Glutamatergic neuron (in vitro differentiated cells): ENCODE measurements at places on chromosomes 5 and 9. TPM values are rescaled to one million over a fixed set of nuclear protein-coding genes. Genes with fewer than 3 reads are reported as not detected.
A peak's percentile ranks its signal among the peaks of the same experiment; 100 is the strongest.

Gene ROPN1L
- total RNA-seq = not detected

Gene FAM151B
- 0.29 TPM for total RNA-seq

Gene CEP120
- total RNA-seq = 8.2 TPM

Gene INIP
- 17.6 TPM for total RNA-seq

Gene ACSL6
- 8.1 TPM for total RNA-seq

Gene FAM153A
- not detected for total RNA-seq

Gene IARS1
- 160 TPM for total RNA-seq

Gene C5orf58
- not detected for total RNA-seq

- H3K27me3 ChIP-seq = peaks cover 2% of the 10 kb centered on the region
- no peak overlapping the region for H3K4me3 ChIP-seq
- H3K27ac ChIP-seq = peak overlapping the region; percentile 50
- no peaks in the 10 kb centered on the region for H3K36me3 ChIP-seq
- peaks cover 42% of the 10 kb centered on the region for H3K4me1 ChIP-seq
- no peak for DNase-seq
Observed at GRCh38 chr5:122400341-122400740, 88.3 kb downstream of the SNCAIP start.

DNA sequence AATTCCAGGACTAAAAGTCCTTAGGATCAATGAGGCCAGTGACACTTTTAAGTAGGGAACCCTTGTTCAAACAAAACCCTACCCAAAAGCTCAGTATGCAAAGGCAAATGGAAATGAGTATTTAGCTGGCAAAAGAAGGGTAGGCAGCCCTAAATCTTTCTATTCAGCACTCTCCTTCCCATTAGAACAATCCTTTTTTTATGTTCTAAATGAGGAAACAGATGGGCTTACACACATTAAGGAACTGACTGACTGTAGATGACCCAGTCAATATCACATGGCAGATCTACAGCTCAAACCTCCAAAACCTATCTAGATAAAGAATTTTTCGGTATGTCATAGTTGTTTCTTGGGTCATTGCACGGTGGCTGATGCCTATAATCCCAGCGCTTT, 7.2 kb downstream of the CSNK1A1 start:
- H3K27ac ChIP-seq = no peak overlapping the region
- DNase-seq = no peak
- no peaks in the 10 kb centered on the region for H3K36me3 ChIP-seq
- H3K27me3 ChIP-seq = no peaks in the 10 kb centered on the region
- H3K4me3 ChIP-seq = no peak overlapping the region

- DNase-seq = no peak
- H3K27me3 ChIP-seq = no peaks in the 10 kb centered on the region
- no peaks in the 10 kb centered on the region for H3K36me3 ChIP-seq
- no peaks in the 10 kb centered on the region for H3K4me1 ChIP-seq
Observed at GRCh38 chr5:89346573-89346972, 463.6 kb upstream of the MEF2C start.

- H3K27ac ChIP-seq = no peak overlapping the region
- peaks cover 13% of the 10 kb centered on the region for H3K27me3 ChIP-seq
- peaks cover 4% of the 10 kb centered on the region for H3K4me1 ChIP-seq
- H3K36me3 ChIP-seq = peaks cover 21% of the 10 kb centered on the region
- DNase-seq = no peak
Observed at GRCh38 chr5:1448511-1449011, 3.3 kb upstream of the SLC6A3 start.

DNA sequence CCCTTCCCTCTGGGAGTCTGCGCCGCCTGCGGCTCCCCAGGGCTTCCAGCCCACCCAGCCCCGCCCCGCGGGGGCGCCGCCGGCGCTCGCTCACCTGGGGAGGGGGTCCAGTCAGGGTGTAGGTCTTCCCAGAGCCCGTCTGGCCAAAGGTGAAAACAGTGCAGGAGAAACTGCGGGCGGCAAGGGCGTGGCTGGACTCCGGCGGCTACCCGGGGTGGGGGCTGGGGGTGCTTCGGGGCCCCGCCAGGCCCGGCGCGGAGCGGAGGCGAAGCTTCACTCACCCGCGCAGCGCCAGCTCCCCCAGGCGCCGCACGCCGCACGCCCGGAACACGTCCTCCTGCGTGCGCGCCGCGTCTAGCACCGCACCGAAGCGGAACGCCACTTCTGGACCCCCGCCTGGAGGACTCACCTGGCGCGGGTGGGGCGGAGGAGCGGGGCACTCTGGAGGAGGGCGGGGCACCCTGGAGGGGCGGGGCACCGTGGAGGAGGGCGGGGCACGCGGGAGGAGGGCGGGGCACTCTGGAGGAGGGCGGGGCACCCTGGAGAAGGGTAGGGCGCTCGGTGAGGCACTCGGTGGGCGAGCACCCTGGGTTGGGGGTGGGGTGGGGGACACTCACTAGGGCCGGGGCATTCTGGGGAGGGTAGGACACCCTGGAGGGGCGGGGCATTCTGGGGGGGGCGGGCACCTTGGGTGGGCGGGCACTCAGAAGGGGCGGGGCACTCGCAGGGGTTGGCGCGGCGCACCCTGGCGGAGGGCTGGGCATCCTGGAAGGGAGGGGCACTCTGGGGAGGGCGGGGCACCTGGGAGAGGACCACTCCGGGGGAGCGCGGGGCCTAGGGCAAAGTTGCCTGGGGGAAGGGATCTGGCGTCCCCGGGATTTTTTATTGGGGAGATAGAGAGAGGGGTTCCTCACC, 814 bp downstream of the KIF12 start:
- H3K27me3 ChIP-seq = peaks cover 3% of the 10 kb centered on the region
- peak overlapping the region; percentile 68 for H3K4me3 ChIP-seq
- H3K36me3 ChIP-seq = peaks cover 10% of the 10 kb centered on the region
- H3K27ac ChIP-seq = no peak overlapping the region
- DNase-seq = peak; percentile 73

DNA sequence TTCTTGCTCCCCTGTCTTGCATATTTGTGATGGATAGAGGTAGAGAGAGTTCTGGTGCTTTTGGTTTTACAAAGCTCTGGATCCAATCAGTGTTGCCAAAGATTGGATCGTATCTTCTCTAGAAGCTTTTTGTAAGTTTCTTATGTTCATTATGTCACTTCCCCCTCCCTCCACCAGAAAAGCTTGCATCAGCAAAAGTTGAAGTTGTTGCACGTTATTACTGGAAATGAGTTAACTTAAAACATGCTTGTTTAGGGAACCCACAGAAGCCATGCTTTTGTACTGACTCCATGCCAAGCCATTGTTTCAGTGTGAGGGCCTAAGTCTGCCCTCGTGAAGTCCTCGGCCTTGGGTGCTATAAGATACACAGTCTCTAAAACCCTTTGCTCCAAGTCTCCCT, 186.5 kb downstream of the ERCC6L2 start:
- peaks cover 3% of the 10 kb centered on the region for H3K27me3 ChIP-seq
- H3K4me3 ChIP-seq = no peak overlapping the region
- H3K4me1 ChIP-seq = peaks cover 2% of the 10 kb centered on the region

GRCh38 chr5:59099270-59099994, 516.6 kb downstream of the RAB3C start:
- no peaks in the 10 kb centered on the region for H3K36me3 ChIP-seq
- H3K4me1 ChIP-seq = no peaks in the 10 kb centered on the region
- no peak overlapping the region for H3K27ac ChIP-seq

GRCh38 chr5:44869928-44870327, 61.2 kb downstream of the MRPS30 start:
- H3K4me1 ChIP-seq = peaks cover 11% of the 10 kb centered on the region
- no peak overlapping the region for H3K4me3 ChIP-seq
- no peak overlapping the region for H3K27ac ChIP-seq
- H3K27me3 ChIP-seq = peaks cover 2% of the 10 kb centered on the region
- no peaks in the 10 kb centered on the region for H3K36me3 ChIP-seq
- DNase-seq = no peak

DNA sequence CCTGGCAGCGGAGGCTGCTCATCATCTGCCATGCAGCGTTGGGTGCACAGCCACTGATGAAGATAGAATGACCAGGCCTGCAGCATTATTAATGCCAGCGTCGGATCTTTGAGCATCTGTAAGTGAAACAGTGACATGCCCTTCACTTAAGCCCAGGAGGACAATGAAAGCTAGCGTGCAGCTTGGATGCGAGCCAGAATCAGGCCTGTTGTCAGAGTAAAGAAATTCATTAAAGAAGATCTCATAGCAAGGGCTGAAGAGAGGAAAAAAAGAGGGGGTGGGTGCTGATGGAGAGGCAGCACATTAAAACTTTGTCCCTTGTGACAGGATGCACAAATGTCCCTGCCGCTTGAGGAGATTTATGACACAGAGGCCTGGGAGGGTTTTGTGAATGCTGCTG, 186.1 kb upstream of the MAST4 start:
- H3K4me3 ChIP-seq = no peak overlapping the region
- no peak overlapping the region for H3K27ac ChIP-seq
- H3K27me3 ChIP-seq = no peaks in the 10 kb centered on the region
- no peak for DNase-seq
- H3K4me1 ChIP-seq = peaks cover 5% of the 10 kb centered on the region

DNA sequence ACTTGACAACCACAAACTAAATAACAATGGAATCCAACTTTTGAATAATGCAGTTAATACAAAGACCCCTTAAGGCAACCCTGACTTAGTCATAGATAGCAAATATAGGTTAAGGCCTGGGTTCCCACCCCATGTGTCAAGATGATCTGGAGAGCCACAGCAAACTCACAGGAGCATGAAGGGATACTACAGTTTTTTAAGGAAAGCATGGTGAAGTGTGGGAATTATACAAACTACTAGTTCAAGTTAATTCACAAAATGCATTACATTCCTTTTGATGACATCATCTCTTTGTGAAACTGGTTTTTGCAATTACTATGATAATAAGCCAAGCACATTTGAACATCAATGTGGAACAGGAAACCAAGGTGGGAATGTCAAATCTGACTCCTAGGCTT, 50.6 kb downstream of the LHFPL2 start:
- peaks cover 5% of the 10 kb centered on the region for H3K4me1 ChIP-seq
- no peak for DNase-seq
- no peak overlapping the region for H3K4me3 ChIP-seq

DNA sequence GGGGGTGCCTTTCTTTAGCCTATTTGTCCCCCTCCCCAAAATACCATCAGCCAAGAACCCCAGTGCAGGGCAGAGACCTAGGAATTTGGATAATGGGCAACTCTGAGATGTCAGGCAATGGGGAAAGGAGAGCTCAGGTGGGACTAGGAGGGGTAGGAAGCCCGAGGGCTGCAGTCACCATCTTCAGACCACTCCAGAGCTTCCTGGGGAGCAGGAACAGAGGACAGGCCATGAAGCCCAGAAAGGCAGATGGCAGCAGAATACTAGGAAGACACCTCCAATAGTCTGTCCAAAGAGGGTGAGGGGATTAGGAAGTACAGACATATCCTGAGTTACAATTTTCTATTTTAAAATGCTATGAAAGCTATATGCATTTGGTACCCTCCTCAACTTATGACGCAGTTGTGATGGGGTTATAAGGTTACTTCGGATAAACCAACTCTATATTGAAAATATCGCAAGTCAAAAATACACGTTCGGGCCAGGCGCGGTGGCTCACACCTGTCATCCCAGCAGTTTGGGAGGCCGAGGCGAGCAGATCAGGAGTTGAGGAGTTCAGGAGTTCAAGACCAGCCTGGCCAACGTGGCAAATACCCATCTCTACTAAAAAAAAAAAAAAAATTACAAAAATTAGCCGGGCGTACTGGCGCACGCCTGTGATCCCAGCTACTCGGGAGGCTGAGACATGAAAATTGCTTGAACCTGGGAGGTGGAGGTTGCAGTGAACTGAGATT, 34.6 kb upstream of the IL17B start:
- no peak overlapping the region for H3K4me3 ChIP-seq
- no peak for DNase-seq
- H3K36me3 ChIP-seq = no peaks in the 10 kb centered on the region
- peaks cover 4% of the 10 kb centered on the region for H3K27me3 ChIP-seq

- no peak for DNase-seq
- peaks cover 2% of the 10 kb centered on the region for H3K27me3 ChIP-seq
Observed at GRCh38 chr5:92580814-92581213, 1000.2 kb downstream of the NR2F1-AS1 start.

- H3K4me3 ChIP-seq = no peak overlapping the region
- H3K4me1 ChIP-seq = no peaks in the 10 kb centered on the region
- H3K27ac ChIP-seq = no peak overlapping the region
- H3K27me3 ChIP-seq = peaks cover 6% of the 10 kb centered on the region
- no peak for DNase-seq
- no peaks in the 10 kb centered on the region for H3K36me3 ChIP-seq
Observed at GRCh38 chr9:124182741-124183140, 75.0 kb upstream of the NEK6 start.

GRCh38 chr5:110115503-110115902, 425.8 kb downstream of the MAN2A1 start:
- H3K4me1 ChIP-seq = no peaks in the 10 kb centered on the region
- H3K4me3 ChIP-seq = no peak overlapping the region
- H3K27me3 ChIP-seq = no peaks in the 10 kb centered on the region
- DNase-seq = no peak

GRCh38 chr9:94785215-94786169, 59.0 kb downstream of the AOPEP start:
- H3K36me3 ChIP-seq = no peaks in the 10 kb centered on the region
- no peak for DNase-seq
- H3K4me1 ChIP-seq = peaks cover 3% of the 10 kb centered on the region
- no peak overlapping the region for H3K27ac ChIP-seq
- no peaks in the 10 kb centered on the region for H3K27me3 ChIP-seq
